Tibial artery (tissue), 4 donors: ENCODE measurements at places on chromosomes 16 and 17.

GRCh38 chr16:29806099-29806579 is at the start of gene MAZ:
MAZ (plus strand) TSS chr16:29806529; CDS start chr16:29806702, 173 bp downstream.
- DNase-seq: no peak

- DNase-seq: no peak
Observed at GRCh38 chr16:69513180-69513966, 52.4 kb upstream of the NFAT5 start.

- DNase-seq: no peak
Observed at GRCh38 chr17:32485261-32486110, 1.3 kb upstream of the CDK5R1 start.

DNA sequence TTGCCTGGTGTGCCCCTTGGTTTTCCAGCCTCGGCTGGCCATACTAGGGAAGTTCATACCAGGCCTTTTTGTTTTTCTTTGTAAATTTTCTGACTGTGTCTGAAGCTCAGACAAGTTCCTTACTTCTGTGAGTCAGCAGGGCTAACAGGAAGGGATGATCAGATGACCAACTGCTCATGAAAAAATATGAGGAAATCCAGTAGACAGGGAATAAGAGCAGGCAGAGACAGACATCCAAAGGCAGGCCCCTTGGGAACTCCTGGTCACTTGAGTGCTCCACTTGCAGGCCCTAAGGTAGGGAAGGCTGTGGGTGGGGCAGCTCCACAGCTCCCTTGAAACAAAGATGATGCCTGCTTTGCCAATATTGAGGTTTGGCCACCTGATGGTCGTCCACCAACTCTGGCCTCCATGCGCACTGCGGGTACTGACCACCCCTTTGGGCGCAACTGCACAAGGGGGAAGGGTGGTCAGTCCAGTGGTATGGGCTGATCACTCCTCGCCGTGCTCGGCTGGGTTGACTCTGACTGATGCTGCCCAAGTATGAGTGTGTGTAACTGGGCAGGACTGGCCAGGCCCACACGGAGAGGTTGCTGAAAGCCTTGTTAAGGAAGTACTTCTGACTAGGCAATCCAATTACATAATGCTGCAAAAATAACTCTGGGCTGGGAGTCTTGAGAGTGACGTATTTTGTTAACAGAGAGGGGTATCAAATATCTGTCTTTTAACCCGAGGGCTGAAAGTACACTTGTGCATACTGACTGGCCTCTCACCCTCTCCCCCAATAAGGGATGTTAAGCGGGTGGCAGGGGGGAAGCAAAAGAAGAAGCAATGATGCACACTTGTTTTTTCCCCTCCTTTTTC is 20.8 kb upstream of the ZFHX3 start:
- peak; percentile 96 for DNase-seq

GRCh38 chr16:22977294-22977697 is 163.3 kb downstream of the HS3ST2 start:
- no peak for DNase-seq

DNA sequence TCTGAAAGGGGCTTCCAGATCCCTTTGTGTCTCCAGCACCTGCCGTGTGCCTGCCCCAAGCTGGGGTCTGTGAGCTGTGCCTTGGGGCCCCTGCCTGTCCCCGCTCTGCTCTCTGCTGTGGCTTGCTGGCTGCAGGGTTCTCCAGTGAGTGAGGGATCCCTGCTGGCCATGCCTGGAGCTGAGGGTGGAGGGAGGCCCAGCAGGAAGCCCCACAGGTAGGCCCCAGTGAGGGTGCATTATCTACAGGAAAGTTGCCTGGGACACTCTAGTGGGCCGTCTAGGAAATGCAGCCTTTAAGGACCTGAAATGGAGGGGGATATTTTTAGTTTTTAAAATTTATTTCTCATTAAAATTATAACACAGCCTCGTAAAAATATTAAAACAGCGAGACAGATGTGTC is 50.9 kb downstream of the JPH3 start:
- DNase-seq: no peak

DNA sequence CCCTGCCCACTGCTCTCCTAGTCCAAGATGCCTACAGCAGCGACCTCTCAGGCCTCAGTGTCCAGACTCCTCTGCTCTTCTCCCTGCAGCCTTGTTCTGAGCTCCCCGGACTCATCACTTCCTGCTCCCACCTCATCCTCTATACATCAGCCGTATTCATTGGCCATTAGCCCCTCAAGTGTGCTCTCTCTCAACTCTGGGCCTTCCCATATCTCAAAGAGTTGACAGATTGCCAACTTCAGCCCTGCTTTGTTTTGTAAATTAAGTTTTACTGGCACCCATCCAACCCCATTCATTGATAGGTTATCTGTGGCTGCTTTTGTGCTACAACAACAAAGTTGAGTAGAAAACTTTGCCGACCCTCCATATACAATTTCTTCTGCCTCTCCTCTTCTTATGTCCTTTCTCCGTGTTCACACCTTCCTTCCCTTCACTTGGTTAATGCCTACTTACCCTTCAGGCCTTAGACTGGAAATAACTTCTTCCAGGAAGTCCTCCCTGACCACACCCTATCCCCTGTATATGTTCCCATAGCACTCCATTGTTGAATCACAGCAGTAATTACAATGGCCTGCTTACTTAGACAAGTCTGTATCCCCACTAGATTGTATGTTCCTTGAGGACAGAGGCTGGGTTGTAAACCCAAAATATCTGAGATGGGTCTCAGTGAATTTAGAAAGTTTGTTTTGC is 63.4 kb upstream of the TANC2 start:
- DNase-seq: no peak

DNA sequence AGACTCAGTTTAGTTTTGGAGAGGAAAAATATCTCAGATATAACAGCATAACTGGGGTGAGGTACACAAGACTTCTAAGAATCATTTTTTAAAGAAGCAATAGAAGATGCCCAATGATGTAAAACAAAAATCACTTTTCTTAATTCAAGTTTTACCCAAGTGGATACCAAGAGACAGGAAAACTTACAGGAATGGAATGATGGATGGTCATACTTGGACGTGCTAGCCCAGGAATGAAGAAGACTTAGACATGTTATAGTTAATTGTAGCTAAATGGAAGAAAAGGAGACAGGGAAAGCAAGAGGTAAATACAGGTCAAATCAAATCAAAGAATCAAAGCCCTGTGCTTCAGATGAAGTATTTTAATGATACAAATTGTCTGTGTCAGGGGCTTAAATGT is 312.7 kb upstream of the KCNJ16 start:
- no peak for DNase-seq

DNA sequence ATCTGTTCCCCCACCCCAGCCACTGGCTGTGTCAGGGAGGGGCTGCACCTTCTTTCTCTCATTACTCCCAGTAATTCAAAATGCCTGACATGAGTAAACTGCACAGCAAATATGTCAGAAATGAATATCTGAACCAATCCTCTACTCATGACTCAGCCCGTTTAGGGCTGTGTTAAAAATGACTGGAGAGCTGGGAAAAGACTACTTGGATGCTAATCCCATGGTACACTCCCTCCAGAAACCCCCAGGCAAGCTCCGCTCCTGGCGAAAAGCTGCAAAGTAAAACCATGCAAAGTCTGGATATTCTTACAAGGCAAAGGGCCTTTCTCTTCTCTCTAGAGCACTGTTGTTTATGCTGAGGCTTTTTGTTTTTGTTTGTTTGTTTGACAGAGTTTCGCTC is 448.1 kb upstream of the DYNLRB2 start:
- no peak for DNase-seq

DNA sequence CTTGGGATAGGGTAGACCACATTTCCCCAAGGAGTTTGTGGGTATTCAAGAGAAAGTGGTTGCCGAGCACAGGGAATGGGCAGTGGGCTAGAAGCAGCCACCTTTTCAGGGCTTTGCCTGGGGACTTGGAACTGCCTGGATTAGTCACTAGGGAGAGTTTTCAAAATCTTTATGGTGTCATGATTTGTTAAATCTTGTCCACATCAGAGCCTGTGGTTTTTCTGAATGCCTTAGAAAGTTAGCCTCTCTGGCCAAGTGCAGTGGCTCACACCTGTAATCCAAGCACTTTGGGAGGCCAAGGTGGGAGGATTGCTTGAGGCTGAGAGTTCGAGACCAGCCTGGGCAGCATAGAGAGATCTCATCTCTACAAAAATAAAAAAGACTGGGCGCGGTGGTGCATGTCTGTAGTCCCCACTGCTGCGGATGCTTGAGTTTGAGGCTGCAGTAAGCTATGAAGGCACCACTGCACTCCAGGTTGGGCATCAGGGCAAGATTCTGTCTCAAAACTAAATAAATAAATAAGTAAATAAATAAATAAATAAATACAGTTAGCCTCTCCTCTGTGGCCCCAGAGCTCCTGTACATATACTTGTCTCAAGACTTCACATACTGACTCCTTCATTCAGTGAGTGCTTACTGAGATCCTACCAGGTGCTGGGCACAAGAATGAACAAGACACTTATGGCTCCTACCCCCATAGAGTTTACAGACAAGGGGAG is 76.3 kb upstream of the HNF1B start:
- DNase-seq: no peak

DNA sequence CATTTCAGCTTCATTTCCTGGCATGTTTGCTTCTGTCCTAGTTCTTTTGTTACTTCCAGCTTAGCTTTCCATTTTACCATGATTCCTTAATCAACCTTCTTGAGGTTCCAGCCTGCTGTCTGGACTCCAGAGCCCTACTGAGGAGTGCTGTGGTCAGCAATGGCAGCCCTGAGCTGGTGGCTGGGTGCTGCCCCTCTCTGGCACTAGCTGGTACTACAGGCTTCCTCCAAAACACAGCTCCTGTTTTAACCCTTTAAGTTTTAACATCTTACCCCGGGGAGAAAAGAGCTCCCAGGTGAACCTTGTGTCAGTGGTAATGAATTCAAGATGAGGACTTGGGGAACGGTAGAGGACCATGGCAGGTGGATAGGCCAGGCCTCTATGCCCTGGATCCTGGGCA is 395.5 kb downstream of the TMEM114 start:
- DNase-seq: no peak

- DNase-seq: no peak
Observed at GRCh38 chr16:75931970-75932369, 205.7 kb upstream of the CPHXL start.

- DNase-seq: no peak
Observed at GRCh38 chr17:57682701-57683100, 62.4 kb downstream of the CCDC182 start.

DNA sequence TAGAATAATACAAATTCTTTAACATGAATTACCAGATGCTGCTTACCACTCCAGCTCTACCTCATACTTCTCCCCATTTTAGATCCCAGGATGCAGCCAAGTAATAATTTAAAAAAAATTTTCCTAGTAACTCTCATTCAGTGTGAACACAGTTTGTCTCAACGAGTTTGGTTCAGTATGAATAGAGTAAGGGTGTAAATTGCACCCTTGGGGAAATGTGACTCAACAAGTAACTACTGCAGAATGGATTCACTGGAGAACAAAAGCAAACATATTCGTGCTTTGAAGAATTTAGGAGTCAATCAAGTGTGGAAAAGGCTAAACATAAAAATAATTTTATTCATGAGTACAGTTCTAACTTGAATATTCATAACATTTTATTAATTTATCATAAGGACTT is 23.0 kb downstream of the KCNJ16 start:
- no peak for DNase-seq

- DNase-seq: no peak
Observed at GRCh38 chr16:11251525-11252481, 4.2 kb downstream of the SOCS1 start.

DNA sequence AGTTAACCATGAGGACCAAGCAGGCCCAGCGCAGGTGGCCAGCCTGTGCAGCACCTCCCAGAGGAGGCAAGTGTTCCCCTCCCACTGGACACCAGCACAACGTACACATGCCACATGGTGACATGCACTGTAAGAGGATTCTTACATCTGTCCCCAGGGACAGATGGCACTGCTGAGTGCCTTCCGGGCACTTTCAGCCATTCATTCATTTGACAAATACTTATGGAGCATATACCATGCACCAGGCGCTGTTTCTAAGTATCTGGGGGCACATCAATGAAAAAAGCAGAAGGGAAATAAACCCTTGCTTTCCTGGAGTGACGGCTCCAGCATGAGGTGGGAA is 79.6 kb downstream of the GAS7 start:
- DNase-seq: no peak

DNA sequence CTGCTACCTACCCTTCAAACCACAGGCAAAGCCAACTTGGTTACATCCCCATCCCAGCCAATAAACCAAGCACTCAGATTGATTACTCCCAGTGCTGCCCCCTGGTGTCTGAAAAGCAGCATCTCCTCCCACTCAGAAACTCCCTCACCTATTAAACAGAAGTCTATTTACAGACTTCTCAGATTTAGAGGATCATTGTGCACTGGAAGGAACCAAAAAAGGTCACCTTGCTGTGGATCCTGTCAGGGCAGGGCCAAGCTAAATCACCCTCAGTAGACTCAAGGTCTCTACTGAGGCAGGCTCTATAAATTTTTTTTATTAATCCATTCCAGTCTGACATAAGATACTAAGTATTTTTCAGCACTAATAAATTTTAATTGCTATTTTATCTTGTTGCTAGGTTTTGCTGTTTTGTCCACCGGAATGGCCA is 17.6 kb downstream of the HIGD1B start:
- peak; percentile 60 for DNase-seq

DNA sequence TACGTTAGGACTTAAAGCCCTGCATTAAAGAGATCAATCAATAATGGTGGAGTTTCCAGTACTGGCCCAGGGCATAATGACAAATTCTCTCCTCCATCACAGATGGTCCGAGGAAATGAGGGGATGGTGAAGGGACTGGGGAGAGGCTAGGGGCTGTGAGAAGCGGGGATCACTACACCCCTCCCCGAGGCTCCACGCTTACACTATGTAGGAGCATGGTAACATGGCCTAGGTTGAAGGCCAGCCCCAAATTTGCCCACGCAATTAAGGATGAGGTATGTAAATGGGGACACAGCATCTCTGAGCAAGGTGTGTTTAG is 8.0 kb upstream of the AKTIP start:
- DNase-seq: no peak

DNA sequence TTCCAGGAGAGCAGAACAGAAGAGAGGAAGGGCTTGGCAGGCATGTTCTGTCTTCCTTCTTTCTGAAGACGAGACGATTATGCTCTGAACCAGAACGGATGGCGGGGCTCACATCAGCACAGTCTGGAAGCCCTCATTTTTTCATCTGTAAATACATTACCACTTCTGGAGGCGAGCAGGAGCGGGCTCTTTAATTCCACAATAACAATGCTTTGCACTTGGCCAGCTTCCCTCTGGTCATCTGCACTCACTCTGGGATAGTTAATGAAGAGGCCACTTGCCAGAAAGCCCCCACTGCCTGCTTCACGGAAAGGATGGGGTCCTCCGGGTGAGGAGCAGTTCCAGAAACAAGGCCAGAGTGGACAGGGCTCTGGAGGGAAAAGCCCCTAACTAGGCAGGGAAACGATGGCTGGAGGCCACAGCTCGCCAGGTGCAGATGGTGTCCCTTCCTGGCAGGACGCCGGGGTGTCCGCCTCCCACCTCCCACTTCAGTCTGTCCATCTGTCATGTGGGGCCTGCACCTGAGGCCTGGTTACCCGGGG is 13.1 kb upstream of the BCAR1 start:
- DNase-seq: peak; percentile 58

DNA sequence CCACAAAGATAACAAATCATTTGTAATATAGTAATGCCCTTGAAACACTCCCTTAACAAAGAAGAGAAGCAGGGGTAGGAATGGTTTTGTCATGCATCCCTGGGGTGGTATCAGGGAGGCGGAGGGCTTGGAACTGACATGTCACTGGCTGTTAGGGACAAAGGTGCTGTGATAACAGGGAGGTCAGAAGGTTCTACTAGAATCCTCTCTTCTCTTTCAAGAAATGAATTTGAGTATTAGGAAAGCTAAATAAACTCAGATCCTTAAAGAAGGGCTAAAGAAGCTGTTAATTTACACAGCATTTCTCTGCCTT is 65.4 kb upstream of the ADAMTS18 start:
- no peak for DNase-seq
